ENCODE measurements at places on chromosomes 4 and X. TPM values are rescaled to one million over a fixed set of nuclear protein-coding genes. Genes with fewer than 3 reads are reported as not detected.

Gene ARHGAP36
- not detected for total RNA-seq

DNA sequence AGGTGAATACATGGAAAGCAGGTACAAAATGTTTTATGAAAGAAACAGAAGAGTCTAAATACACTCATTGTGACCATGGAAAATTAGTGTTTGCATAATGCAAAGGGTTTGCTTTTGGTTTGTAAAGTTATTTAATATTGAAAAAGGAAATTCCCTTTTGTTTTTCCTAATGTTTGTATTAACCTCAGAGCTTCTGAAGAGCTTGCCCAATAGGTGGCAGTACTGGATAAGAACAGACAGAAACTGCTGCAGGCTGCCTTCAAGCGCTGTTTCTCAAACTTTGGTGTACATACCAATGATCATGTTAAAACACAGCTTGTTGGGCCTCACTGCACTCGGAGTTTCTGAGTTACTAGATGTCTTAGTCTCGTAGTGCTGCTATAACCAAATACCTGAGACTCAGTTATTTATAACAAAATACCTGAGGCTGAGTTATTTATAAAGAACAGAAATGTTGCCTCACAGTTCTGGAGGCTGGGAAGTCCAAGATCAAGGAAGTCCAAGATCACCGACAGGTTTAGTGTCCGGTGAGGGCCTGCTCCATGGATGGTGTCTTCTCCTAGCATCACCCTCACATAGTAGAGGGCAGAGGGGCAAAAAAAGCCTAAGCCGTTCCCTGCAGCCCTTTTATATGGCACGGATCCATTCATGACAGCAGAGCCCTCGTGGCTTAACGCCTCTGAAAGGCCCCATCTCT, 54.2 kb downstream of the SUPT20HL2 start:
- peak; percentile 15 for DNase-seq
- no peak overlapping the region for H3K4me3 ChIP-seq
- H3K27me3 ChIP-seq = peaks cover 3% of the 10 kb centered on the region

Gene EREG
- not detected for total RNA-seq

DNA sequence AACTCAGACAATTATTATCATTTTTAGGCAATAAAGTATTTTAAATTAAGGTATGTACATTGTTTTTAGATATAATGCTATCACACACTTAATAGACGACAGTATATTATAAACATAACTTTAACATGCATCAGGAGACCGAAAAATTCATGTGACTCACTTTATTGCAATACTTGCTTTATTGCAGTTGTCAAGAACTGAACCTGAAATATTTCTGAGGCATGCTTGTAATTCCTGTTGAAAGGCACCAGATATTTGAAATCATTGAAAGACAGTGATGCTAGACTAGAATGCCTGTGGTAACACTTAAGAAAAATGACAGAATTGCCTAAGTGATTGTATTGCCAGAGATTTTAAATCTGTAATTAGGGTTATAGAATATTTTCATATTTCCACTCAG, 175.6 kb upstream of the MAGEB2 start:
- H3K4me3 ChIP-seq = no peak overlapping the region
- peaks cover 2% of the 10 kb centered on the region for H3K27me3 ChIP-seq
- peaks cover 4% of the 10 kb centered on the region for H3K4me1 ChIP-seq
- no peak for DNase-seq

DNA sequence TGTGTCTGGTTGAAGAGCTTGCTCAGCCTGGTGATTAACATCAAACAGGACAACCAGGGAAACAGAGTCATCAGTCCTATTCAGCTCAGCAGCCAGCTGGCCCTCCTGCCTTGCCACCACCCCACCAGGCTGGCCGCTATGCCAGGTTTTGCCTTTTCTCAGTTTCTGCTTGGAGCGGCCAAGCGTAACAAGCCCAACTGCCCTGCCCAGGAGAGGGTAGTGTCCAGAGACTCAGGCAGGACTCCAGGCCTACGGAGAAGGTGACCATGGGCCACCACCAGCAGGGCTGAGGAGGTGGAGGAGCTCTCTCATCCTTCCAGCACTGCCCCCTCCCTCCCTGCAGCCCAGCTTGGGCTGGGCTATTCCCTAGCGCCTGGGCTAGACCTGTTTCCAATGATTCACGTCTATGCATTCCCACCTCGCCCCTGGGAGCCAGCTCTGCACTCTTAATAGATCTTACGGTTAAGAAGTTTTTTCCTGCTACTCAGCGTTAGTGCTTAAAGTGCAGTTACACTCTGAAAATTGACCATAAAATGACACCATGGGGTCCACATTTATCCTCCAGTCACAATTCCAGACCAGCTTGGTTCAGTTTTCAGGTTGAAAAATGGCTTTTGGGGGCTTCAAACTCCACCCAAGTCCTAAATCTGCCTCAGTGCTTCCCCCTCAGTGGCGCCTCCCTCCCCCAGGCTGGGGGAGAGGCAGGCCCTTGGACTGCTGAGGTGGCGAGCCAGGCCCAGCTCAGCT, 124.0 kb upstream of the PJA1 start:
- H3K36me3 ChIP-seq = no peaks in the 10 kb centered on the region
- DNase-seq = no peak
- H3K27ac ChIP-seq = no peak overlapping the region
- no peaks in the 10 kb centered on the region for H3K4me1 ChIP-seq
- H3K27me3 ChIP-seq = no peaks in the 10 kb centered on the region
- H3K4me3 ChIP-seq = no peak overlapping the region

Gene ATP2B3
- total RNA-seq = 0.10 TPM

Gene PARM1
- 0.18 TPM for total RNA-seq

DNA sequence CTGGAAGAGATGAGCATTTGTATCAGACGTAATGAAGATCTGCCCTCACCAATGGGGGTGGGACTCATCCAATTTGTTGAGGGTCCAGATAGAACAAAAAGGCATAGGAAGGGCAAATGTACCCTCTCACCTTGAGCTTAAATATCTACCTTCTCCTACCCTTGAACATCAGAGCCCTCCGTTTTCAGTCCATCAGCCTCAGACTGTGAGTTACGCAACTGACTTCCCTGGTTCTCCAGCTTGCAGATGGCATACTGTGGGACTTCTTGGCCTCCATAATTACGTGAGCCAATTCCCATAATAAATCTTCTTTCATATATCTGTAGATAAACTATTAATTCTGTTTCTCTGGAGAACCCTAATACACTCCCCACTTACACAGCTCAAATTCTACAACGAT, 56.5 kb upstream of the GUCY1A1 start:
- H3K36me3 ChIP-seq = no peaks in the 10 kb centered on the region
- H3K4me3 ChIP-seq = no peak overlapping the region
- H3K27ac ChIP-seq = no peak overlapping the region
- peaks cover 1% of the 10 kb centered on the region for H3K27me3 ChIP-seq

Gene SMIM43
- total RNA-seq = 19.8 TPM

Gene EBP
- total RNA-seq = 66.0 TPM

DNA sequence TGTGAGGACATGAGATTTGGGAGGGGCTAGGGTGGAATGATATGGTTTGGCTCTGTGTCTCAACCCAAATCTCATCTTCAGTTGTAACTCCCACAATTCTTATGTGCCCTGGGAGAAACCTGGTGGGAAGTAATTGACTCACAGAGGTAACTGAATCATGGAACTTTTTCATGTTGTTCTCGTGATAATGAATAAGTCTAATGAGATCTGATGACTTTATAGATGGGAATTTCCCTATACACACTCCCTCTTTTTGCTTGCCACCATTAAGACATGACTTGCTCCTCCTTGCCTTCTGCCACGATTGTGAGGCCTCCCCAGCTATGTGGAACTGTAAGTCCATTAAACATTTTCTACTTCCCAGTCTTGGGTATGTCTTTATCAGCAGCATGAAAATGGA, 253.2 kb upstream of the GK2 start:
- no peak overlapping the region for H3K4me3 ChIP-seq
- H3K4me1 ChIP-seq = no peaks in the 10 kb centered on the region
- peaks cover 12% of the 10 kb centered on the region for H3K36me3 ChIP-seq
- DNase-seq = no peak

DNA sequence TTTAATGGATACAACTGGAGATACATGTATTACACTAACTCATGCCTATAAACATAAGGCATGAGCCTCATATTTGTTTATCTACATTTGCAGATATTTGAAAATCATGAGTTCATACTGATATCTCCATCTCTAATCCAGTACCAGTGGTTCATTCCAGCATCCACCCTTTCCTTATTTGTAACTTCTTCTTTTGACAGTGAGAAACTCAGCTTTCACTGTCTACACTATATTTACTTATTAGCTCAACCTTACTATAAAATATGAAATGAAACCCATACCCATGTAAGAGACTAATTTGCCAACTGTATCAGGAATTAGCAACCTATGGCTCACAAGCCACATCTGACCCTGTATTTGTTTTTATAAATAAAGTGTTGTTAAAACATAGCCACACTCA, 161.9 kb upstream of the GPRIN3 start:
- H3K4me1 ChIP-seq = no peaks in the 10 kb centered on the region
- H3K4me3 ChIP-seq = no peak overlapping the region
- H3K27ac ChIP-seq = no peak overlapping the region
- no peak for DNase-seq

- H3K27ac ChIP-seq = no peak overlapping the region
- H3K4me1 ChIP-seq = peaks cover 5% of the 10 kb centered on the region
- DNase-seq = no peak
- no peaks in the 10 kb centered on the region for H3K36me3 ChIP-seq
These were observed 433.6 kb downstream of the GASK1B start for GRCh38 chr4:157739242-157739641.

Gene ADAD1
- not detected for total RNA-seq

DNA sequence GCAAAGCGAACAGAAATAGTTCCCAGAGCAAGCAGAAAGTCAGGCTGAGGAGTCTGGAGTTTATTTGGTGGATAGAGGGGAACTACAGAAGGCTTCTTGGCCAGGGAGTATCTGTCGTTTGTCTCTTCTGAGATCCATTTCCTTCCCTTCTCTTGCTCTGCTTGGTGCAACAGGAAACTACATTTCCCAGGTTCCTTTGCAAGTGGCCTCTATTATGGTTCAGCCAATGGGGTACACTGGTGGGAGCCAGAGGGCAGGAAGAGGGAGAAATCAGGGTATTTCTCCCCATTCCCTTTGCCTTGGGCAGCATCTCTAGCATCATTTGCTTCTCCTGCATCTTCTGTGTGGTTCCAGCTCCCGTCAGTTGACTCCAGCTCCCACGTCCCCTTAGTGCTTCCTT, 142.1 kb downstream of the BCOR start:
- DNase-seq = no peak
- H3K4me1 ChIP-seq = peaks cover 31% of the 10 kb centered on the region
- no peak overlapping the region for H3K4me3 ChIP-seq

DNA sequence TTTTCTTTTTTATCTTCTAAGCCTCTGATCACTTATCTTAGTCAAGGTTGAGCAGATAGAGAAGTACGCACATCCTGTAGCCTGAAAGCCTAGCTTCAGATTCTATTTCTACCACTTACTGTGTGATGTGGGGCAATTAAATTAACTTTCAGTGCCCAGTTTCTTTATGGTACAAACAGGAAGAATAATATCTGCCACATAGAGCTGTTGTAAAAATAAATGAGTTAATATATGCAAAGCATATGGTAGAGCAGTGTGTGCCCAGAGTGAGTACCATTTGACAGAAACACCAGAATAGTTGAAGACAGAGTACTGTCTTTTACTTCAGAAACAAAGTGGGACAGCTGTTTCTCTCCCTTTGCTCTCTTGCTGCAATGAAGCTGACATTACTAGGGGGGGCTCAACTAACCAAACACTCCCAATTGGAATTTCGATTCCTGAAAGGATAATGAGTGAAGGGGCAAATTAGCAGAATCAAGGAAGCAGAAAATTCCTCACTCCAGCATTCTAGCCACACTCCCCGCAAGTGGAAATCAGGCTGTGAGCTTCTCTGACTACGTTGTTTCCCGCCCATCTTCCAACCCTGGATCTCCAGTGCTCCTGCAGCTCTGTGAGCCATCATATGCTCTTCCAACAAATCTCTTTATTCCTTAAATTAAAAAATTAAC, 80.4 kb downstream of the MAPK10 start:
- H3K27me3 ChIP-seq = no peaks in the 10 kb centered on the region
- no peak overlapping the region for H3K4me3 ChIP-seq
- no peak for DNase-seq
- no peaks in the 10 kb centered on the region for H3K36me3 ChIP-seq
- H3K4me1 ChIP-seq = no peaks in the 10 kb centered on the region
- H3K27ac ChIP-seq = no peak overlapping the region

DNA sequence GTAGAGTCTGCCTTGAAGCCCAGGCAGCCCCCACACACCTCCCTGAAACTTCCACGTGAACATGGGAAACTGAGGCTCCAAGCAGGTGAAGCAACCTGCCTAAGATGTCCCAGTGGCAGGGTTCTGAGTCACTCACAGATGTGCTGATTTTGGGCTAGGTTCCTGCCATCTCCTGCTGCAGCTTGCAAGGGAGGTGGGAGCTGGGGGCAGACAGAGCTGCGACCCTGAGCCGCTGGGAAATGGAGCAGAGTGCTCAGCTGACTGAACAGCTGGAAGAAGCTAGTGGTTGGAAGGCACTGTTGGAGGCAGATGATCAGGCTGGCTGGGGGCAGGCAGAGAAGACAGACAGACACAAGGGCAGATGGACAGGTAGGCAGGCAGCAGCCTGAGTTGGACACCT, 3.6 kb upstream of the FATE1 start:
- H3K27me3 ChIP-seq = no peaks in the 10 kb centered on the region
- DNase-seq = no peak
- H3K27ac ChIP-seq = no peak overlapping the region

- no peak within 1 kb of the TSS for H3K27ac ChIP-seq
- H3K4me3 ChIP-seq = peak within 1 kb of the TSS; percentile 76
- H3K4me1 ChIP-seq = peaks cover 10% of the 10 kb centered on the region
- no peaks in the 10 kb centered on the region for H3K36me3 ChIP-seq
- H3K27me3 ChIP-seq = peaks cover 8% of the 10 kb centered on the region
- DNase-seq = peak; percentile 18
These were observed at the start of gene MAMLD1 for GRCh38 chrX:150362599-150363481. Gene MAMLD1, plus strand, starts transcription at chrX:150363317. Its CDS starts 82,200 bp downstream, at chrX:150445517.

Gene KLB
- not detected for total RNA-seq

Gene SRD5A3
- 74.2 TPM for total RNA-seq

- H3K27me3 ChIP-seq = no peaks in the 10 kb centered on the region
- no peaks in the 10 kb centered on the region for H3K36me3 ChIP-seq
- no peaks in the 10 kb centered on the region for H3K4me1 ChIP-seq
- no peak overlapping the region for H3K4me3 ChIP-seq
- H3K27ac ChIP-seq = no peak overlapping the region
These were observed 13.8 kb downstream of the PCDH10 start for GRCh38 chr4:133162941-133163340.

Gene OPN1MW
- total RNA-seq = not detected

Gene HMGN5
- total RNA-seq = 5.1 TPM
